Substantia nigra (tissue), 51 donors: ENCODE measurements at places on chromosomes 2 and 18.

DNA sequence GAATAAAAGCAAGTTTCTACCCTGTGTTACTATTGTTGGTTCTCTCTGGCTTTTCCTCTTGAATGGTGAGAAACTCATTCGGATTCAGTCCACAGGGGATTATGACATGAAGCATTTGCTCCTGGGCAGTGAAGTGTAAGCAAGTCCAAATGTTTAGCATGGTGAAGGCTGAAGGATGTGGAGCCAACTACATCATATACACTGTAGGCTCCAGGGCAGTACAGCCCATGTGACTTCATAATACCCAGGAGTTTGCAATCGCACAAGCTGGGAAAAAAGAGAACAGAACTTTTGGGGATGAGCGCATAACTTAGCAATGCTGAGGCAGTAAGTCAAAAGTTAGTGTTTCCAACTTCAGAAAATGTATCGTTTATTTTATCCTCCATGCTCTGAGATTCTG is 695.7 kb upstream of the POU3F3 start:
- no peak for DNase-seq

GRCh38 chr2:953408-953807 is 2.8 kb downstream of the SNTG2 start:
- DNase-seq: no peak

- no peak for DNase-seq
Observed at GRCh38 chr18:8795586-8796325, 90.4 kb downstream of the MTCL1 start.

DNA sequence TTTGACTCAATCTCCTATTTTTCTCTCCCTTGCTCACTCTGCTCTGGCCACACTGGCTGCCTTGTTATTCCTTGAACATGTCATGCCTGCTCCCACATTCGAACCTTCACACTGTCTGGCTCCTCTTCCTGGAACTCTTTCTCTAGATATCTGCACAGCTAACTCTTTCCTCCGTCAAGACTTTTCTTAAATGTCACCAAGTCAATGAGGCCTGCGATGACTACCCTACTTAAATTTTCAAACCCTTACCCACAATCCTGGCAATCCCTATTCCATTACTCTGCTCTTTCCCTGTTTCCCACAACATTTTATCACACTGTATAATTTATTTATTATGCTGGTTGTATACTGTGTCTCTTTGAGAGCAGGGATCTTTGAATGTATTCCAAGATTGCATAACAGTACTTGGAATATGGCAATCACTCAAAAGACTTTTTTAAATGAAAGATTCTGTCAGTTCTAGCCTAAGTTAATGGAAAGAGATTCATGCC is 206.2 kb downstream of the SRBD1 start:
- no peak for DNase-seq

DNA sequence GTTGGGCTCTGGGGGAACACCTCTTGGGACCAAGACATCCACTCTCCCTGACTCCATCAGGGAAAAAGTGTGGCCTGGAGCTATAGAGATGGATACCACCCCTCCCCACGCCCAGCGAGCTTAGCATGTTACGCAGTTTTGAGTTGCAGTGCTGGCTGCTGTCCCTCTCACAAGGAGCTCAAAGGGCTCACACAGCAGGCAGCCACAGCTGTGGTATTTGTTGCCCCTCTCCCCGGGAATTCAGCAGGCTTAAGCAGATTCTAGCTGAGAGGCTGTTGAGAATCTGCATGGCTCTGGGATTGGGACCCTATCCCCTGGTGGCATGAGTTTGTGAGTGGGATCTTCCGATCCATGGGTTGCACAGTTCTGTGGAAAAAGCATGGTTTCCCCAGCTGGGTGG is 673.1 kb upstream of the FSHR start:
- no peak for DNase-seq

- no peak for DNase-seq
Observed at GRCh38 chr18:79662034-79662433, 17.6 kb upstream of the CTDP1 start.

GRCh38 chr2:183059561-183059960 is 19.0 kb upstream of the DUSP19 start:
- no peak for DNase-seq

- DNase-seq: no peak
Observed at GRCh38 chr18:46278481-46279465, 174.6 kb downstream of the HAUS1 start.

DNA sequence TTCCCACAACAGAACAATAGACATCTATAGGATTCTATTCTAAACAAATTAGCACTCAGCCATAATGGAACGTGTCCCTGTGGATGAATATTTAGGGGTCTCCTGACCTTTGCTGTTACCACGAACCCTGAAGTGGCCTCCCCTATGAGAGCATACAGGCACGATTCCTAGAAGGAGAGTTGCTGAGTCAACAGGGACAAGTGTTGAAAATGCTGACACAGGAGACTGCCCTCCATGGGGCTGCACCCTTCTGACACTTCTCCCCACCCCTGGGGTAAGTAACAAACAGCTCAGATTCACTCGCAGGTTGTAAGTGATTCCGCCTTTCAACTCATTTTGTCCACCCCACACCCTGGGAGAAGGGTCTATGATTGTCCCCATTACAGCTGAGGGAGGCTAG is 14.1 kb upstream of the STK25 start:
- no peak for DNase-seq

DNA sequence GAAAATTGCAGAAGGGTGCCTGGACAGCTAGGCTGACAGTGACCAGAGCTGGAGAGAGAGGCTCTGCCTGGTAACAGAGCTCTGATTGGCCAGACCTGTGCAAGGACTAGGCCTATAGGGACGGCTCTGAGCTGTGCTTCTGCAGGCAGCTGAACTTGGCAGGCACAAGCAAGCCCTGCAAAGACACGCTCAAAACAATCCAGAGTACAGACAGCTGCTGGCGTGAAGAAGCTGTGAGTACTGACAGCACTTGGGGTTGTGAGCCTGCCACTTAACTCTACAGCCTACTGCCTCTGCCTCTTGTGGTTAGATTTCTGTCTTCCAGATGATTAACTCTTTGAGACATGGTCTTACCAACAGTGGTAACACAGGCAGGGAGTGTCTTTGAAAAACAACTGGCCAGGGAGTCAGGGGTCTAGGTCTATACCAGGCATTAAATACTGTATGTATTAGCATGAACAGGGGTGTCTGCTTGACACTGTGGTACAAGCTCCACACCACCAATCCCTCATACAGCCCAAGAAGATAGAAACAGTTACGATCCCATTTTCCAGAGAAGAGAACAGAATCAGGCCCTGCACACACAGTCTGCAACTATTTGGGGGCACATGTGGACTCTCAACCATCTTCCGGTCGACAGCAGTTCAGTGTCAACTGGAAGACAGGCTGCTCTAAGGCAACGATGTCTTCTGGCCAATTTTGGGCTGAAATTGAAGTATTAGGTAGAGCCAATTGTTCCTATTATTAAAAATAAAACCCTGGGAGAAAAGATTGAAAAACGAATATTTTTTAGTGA is 568.4 kb downstream of the TNS1 start:
- DNase-seq: peak; percentile 89

DNA sequence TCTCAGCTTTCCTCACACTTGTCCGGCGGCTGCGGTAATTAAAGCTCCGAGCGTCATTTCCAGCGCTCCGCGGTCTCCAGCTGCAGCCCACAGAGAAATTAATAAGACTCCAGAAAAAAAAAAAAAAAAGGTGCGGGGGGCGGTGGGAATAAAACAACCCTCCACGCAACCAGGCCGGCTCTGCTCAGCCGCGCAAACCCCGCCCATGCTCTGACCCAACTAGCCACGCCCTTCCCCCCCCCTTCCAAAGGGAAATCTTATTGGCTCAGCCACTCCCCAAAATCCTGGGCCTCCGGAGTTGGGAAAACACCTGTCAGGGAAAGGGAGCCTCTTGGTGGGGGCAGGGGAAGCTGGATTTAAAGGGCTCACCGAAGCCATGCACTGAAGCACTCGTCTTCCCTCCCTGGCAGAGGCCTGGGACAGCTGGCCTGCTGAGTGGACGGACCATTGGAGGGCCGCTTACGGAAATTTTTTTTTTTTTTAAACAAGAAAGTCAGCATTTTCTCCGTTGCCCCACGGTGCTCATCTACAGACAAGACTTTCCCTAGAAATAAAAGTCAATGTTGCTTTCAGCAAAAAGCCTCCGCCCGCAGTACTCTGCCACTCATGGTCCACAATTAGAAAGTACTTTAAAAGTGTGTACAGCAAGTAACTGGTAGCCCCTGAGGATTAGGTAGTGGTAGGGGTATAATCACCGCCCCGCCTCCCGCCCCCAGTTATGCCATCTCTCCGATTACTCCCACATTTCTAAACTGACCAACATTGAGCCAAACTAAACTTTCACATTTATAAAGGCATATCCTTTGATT is 674 bp upstream of the ERBB4 start:
- peak; percentile 88 for DNase-seq

DNA sequence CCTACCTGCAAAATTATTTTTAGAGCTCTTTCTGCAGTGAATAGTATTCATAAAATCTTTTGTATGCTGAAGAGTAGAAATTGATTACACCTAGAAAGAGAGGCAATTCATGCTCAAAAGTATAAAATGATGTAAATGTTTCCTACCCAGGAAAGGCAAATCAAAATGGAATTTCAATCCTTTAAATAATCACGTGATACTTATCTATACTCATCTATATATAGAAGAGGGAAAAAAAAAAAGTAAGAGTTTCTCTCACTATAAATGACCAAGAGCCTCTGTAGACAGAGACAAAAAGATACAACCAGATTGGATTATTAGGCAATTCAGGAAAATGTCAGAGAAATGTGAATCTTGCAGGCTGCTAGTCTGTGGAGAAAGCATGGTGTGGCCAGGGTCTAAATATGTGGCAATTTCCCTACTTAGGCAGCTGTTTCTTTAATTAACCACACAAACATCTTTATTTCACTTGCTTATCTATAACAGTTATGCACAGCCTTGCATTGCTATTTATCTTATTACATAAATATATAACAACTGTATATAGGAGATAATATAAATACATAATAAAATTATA is 39.5 kb downstream of the METTL8 start:
- no peak for DNase-seq

- no peak for DNase-seq
Observed at GRCh38 chr2:57987835-57988573, 58.6 kb upstream of the VRK2 start.
